Foreskin keratinocyte (primary cell): ENCODE measurements at places on chromosomes 2 and 18.
A peak's percentile ranks its signal among the peaks of the same experiment; 100 is the strongest.

DNA sequence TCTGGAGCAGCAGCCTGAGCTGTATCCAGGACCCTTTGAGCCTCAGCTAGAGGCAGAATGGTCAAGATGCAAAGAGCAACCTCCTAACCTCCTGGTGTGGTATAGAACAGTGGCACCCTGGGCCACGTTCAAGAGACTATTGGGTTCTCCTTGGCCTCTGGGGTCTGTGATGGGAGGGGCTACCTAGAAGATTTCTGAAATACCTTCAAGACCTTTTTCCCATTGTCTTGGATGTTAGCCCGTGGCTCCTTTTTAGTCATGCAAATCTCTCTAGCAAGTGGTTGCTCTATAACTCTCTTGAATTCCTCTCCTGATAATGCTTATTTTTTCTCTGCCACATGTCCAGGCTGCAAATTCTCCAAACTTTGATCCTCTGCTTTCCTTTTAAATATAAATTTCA is 106.3 kb upstream of the SULT1C3 start:
- DNase-seq: no peak

- DNase-seq: no peak
These were observed 203.0 kb upstream of the EPHA4 start for GRCh38 chr2:221775096-221775495.

- DNase-seq: no peak
These were observed 121.0 kb upstream of the SLC39A10 start for GRCh38 chr2:195535911-195536522.

DNA sequence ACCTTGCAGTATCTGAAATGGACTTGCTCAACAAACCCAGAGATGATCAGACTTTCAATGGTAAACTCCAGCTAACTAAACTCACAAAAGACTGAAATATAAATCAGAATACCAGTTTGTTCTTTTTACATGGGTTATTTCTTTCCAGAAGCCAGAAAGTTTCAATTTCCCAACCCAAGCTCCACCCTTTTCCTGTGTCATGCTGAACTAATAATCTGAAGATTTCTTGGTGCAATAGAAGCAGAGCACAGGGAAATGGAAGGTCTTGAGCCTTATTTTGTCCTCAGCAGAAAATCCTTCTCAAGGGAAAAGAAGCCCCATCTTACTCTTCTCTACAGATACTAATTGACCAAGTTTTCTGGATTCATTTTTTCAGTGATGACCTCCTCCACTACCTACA is 93.3 kb upstream of the PAPOLG start:
- DNase-seq: no peak

DNA sequence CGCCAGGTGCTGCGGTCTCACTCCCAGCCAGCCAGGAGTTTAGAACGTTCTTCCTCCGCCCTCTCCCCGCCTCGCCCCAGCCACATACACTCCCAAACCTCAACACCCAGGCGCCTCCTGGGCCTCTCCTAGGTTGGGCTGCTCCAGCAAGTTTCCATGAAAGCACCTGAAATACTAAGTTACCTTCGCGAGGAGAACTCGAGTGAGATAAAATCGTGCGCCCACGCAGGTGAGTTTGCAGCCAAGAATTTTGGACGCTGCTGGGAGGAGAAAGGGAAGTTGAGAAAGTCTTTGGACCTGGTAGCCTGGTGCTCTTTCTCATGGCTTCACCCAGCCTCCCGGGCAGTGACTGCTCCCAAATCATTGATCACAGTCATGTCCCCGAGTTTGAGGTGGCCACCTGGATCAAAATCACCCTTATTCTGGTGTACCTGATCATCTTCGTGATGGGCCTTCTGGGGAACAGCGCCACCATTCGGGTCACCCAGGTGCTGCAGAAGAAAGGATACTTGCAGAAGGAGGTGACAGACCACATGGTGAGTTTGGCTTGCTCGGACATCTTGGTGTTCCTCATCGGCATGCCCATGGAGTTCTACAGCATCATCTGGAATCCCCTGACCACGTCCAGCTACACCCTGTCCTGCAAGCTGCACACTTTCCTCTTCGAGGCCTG is at the start of gene GPR39:
TSS of gene GPR39 (plus strand) at position 83 of the 673 bp plus-strand sequence.
- no peak for DNase-seq

- no peak for DNase-seq
These were observed 46.6 kb upstream of the SP3 start for GRCh38 chr2:174011796-174012195.

DNA sequence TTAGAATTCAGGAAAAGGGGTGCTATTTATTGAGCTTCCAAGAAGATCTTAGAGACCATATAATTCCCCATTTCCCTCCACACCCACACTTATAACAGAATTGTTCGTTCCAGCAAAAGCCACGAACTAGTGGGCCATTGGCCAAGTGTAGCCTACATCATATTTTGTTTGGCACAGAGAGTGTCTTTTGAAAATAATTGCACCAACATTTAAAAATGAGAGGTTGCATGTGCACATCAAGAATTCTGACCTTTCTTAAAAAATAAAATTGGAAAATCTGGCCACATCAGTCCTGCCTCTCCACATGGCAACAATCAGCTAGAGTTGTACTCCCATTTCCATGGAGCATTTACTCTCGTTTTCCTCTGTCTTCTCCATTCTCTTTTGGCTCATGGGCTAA is 655.5 kb upstream of the FANCL start:
- no peak for DNase-seq

GRCh38 chr2:95275151-95275515 is 884 bp downstream of the PROM2 start:
- no peak for DNase-seq

DNA sequence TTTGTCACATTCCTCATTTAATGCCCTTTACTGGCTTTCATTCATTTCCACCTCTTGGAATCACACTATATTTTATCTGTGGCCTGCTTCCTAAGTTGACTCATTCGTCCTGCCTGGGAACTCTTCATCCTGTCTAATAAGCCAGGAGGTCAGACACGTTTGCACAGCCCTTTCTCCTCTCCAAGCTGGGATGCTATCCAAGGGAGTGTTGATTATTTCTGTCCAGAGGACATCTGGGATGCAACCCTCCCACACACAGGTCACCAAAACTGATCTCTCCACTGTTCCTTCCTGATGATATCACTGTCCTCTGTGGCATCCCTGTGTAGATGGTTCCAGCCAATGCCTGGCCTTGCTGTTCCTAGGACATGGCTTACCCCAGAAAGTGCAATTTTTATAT is 79.8 kb upstream of the NOSTRIN start:
- no peak for DNase-seq

DNA sequence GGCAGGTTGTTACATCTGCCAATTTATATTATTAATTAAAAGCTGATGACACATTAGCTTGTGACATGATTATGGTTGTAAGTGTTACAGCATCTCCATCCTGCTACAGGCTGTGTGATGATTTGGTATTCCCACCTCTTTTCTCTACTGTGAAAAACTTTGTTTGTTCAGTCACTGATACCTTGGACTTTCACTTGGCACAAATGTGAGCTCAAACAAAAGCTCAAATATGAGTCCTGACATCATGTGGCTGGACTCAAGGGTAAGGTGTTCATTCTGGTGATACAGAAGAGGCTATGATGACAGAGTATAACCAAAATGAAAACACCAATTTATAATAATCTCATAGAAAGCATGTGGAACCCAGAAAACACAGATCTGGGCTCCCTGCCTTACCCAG is 11.4 kb upstream of the IL36A start:
- DNase-seq: no peak

- no peak for DNase-seq
These were observed 167.0 kb downstream of the MGAT5 start for GRCh38 chr2:134420920-134421319.

- no peak for DNase-seq
These were observed 8.6 kb upstream of the KCNE4 start for GRCh38 chr2:223043164-223043941.

GRCh38 chr2:199606193-199606780 is 148.5 kb upstream of the SATB2 start:
- DNase-seq: no peak

- DNase-seq: no peak
These were observed 52.3 kb downstream of the MYCN start for GRCh38 chr2:15992457-15993231.

DNA sequence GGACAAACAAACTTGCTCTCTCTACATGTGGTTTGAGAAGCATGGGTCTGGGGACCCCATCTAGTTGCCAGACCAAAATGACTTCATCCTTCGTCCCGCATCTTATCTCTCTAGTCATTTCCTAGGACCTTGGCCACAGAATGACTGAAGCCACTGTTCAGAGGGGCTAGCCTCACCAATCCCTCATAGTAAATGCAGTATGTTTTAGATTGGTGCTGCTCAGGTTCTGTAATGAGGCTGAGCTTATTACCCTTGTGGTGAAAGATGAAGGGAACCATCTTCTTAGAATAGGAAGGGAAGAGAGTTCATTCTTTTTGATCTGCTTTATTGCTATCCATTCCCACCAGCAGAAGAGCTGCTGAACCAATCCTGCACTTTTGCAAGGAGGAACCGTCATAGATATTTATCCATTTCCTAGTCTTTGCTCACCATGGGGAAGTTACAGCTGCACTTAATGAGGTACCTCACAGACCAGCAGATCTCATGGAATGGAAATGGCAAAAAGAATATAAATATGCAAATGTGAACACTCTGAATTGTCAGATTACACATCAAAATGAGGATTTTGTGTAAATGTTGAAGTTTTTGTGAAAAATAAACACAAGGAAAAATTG is 436.7 kb downstream of the LPIN1 start:
- no peak for DNase-seq

GRCh38 chr18:74171910-74172606 is 23.7 kb downstream of the TIMM21 start:
- no peak for DNase-seq

- no peak for DNase-seq
These were observed 88.1 kb downstream of the EIPR1 start for GRCh38 chr2:3289526-3289925.

GRCh38 chr2:151777487-151777886 is 43.2 kb upstream of the NEB start:
- no peak for DNase-seq

DNA sequence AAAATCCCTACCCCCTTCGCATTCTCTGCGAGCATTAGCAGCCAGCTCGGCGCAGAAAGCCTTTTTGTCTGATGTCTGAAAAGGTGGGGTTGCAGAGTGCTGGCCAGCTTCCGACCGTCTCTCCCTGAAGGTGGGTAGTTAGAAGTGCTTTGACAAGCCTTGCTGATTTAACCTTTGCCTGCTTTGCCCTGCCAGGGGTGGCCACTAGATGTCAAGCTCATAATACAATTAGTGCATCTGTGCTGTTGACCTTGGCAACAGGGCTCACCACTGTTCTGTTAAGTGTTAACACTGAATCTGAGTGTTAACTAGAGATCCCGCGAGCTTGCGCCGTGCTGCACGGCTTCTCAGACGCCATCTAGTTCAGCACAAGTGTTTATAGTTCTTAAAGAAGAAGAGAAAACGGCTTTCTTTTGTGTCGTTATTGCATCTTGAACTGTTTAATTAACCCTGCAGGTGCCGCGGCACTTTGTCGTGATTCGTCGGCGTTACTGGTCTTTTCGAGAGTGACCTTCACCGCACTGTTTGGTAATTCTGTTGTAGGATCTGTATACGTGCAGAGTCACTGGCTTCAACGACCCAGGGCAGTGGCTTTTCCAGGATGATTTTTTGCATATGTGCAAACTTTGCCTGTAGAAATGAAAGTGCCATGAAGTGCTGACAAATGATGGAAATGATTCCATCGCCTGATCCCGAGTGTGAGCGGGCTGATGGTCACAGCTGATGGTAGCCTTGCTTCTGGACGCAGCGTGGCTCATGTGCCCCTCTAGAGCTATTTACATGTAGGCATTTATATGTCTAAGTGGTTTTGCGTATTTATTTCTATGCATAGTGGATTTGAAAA is 5.5 kb downstream of the SALL3 start:
- DNase-seq: no peak

DNA sequence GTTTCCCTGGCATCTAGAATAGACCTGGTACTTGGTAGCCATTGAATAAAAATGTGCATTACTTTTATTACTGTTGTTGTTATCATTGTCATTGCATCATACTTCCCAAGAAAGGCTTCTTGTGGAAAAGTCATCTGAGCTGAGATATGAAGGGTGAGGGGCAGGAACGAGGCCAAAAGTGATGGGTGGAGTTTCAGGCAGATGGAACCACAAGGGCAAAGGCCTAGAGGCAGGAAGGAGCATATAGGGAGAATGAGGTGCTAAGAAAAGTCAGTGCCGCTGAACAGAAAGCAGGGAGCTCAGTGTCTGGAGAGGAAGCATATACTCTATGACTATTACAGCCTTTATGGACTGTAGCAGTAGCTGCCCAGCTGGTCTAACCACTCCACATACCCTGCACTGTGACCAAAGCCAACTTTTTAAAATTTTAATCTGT is 219.3 kb downstream of the SPP2 start:
- no peak for DNase-seq

- DNase-seq: no peak
These were observed 317.9 kb downstream of the CLIP4 start for GRCh38 chr2:29433128-29433527.

DNA sequence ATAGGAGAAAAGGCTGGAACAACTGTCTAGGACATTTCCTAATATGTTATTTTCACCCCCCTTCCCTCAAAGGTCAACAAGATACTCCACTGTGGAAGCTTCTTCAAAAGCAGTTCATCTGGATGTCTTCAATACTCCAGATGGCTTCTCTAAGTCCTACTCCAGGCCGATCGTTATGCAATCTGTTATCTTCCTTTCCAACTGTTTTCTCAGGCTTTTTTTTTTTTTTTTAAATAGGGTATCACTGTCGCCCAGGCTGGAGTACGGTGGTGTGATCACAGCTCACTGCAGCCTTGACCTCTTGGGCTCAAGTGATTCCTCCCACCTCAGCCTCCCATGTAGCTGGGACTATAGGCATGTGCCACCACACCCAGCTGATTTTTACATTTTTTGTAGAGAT is 26.3 kb downstream of the ATP8B1 start:
- DNase-seq: no peak

DNA sequence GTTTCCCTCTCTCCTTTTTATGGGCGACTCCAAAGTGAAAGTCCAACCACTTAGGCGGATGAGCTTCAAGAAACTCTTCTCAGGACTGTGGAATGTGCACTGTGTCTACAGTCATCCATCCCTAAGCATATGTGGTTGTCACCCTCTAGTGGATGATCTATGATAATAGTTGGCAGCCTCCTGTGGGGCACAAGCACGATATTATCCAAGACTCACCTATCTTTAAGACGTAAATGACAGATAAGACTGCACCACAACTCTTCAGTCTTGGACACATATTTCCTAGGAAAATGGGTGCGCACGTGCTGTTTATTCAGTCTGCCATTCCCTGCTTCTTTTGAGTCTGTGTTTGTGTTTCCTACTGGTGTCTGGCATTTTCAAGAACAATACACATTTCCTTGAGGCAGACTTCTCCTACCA is 145.5 kb upstream of the CTAGE1 start:
- peak; percentile 78 for DNase-seq

DNA sequence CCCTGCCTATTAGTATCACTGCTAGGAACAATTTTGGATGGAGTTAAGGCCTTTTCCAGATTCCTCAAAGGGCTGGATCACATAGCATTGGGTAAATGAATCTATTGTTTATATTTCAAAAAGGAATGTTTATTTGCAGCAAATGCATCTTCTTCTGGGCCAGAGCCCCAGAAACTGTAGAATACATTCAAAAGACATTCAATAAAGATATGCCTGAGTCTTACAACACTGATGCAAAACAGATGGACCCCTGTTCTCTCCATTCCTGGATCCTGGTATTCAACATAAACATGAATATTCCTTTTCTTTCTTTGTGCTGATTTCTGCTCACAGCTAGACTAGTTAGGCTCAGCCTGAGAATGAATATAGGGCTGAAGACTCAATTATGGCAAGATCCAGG is 227.2 kb upstream of the KLHL29 start:
- no peak for DNase-seq
